ENCODE measurements at places on chromosomes 16 and 17.

DNA sequence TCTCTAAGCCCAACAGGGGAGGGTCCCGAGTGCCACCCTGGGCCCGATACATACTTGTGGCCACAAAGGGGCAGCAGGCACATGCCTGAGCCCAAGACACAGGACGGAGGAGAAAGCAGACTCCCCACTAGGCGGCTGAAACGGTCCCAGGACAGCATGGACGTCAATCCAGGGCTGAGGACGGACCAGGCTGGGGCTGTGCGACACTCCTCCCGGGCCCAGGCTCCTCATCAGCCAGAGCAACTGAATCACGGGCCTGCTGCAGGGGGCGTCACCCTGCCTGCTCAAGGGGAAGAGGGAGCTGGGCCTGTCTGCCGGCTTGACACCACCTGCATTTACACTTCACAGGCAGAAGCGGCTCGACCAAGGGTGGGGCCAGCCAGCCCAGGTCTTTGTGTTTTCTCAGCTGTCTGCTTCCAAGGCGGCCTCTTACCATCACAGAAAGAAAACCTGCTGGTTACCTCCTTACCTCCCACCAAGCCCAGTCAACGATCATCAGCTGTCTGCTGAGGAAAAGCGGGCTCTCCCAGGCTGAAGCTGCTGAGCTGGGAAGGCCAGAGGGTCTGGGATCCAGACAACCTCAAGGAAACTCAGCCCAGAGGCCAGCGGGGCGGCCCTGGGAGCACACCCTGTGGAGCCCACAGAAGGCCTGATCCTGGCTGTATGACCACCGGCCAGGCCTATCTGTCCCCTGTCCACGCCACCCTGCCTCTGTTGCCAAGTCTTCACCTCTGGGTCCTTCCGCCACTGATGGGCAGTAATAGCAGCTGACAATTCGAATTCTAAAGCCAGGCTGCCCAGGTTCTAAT is 26.4 kb downstream of the KIFC3 start:
- DNase-seq = peak; percentile 57

GRCh38 chr17:2635675-2636074 is 42.2 kb downstream of the PAFAH1B1 start:
- DNase-seq = no peak

- no peak for DNase-seq
Measured at GRCh38 chr17:36837195-36837938, 99.9 kb upstream of the LHX1 start.

DNA sequence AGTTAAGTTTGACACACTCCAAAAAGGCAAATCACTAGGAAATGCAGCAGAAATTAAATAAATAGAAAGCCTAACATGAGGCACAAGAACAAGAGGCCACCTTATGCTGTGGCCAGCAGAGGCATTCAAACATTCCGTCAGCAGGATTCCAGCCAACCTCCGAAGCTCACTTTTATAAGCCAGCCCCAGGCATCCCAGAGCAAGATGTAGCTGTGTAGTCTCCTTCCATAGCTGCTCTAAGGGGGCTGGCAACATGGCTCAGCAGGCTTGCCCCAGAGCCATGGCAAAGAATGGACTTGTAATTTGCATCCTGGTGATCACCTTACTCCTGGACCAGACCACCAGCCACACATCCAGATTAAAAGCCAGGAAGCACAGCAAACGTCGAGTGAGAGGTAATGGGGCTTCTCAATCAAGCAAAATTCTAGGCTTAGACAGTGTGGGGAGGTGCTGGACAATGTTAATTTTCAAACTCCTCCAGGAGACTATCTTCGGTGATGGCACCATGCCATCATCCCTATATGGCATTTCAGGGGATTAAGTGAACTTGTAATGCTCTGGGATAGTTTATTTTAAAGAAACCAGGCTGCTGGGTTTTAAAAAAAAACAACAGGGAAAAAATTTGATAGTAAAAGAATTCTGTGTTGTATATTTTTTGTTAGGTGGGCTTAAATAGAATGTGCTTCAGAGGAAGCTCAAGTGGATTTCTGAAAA is at the start of gene CLEC3A:
Gene CLEC3A (plus strand): TSS at position 202 of the 714 bp plus-strand sequence. CDS start 79 bp downstream, at position 281.
- DNase-seq = no peak

DNA sequence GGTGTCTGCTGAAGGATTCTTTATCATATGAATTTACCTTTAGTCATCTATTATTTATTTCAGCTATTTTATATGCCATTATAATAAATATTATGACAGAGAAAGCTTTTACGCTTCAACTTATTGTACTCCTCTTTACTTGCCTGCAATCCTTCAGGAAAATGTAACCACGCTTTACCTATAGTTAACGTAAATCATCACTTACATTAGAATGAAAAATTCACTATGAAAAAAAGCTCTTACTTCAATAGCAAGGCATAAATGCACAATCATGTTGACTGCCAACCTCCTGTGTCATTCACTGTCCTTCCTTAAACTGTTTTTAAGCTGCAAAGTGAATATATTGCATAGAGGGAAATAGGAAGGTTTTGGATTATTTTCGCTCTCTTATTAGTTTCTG is 277.9 kb downstream of the WWOX start:
- DNase-seq = no peak

DNA sequence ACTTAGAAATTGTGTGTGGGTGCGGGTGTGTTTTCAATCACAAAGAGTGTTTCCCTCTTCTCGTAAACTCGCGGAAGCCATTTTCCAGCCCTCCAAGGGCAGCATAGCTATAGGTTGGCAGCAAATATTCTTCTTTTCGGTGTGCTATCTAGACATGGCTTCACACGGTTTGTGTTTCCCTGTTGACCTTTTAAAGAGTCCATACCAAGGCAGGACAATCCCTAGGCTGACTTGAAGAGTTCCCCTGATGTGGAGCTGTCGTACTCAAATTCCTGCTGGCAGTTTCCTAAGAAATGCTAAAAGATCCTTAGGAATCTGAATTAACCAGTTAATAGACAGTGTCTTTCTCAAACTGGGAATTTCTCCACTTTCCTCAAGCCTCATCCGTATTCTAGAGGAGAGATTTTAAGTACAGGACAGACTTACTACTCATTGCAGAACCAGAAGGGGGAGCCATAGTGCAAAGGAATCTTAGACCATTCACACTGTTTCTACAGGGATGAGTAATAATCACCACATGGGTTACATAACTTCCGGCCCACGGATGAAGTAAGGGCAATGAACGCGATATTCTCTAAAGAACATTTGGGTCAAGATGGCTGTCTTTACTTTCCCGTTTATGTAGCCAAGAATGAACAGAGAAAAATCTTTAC is 288.6 kb upstream of the ELAC2 start:
- DNase-seq = no peak

DNA sequence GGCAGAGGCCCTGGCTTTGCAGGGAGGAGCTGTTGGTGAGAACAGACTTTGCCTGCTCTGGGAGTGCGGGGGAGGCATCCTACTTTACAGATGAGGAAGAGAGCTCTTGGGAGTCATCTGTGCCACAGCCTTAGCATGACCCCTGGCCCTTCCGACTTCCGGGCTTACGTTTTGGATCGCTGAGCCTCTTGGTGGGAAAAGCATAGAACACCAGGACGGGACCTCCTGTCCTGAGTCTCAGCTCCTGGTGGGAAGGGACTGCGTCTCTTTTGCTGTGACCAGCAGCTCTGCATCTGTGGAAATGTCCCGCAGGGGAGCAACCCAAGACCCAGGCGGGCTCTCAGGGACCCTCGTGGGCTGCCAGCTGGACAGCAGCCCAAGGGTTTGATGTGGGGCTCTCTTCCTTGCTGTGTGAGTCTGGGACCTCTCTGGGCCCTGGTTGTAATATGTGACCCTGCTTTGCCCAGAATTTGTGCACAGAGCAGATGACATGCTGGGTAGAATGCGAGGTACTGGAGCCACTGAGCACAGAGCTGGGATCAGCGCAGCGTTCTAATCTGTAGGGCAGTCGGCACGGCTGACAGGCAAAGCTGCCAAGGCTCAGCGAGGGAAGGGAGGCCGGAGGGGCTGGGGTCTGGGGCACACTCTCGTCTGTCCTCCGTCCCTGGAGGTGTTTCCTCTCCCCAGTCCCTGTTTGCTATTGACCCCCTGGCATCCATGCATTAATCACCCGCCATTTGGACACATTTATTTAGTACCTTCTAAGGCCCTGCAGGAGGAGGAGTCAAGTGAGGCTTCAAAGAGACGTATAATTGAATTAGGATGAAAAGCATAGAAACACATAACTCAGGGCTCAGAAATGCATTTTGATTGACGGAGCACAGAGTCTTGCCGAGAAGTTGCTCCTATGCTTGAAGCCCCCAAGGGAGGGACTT is 64.0 kb downstream of the NT5M start:
- no peak for DNase-seq

DNA sequence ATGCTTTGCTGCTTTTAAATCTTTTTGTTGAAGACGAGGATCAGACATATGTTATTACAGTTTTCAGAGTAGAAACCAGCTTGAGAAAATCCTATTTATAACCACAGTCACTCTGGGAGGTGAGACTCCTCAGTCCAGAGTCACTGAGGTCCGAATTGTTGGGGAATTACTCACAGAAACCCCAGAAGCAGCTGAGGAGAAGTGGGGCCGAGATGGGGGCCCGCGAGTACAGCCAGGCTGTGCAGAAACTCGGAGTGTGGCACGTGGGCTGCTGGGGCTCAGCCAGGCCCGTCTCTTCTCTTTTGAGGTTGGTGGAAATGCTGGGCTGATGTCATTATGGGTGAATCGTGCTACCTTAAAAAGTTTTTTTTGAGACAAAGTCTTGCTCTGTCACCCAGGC is 14.4 kb upstream of the GNG13 start:
- no peak for DNase-seq

GRCh38 chr17:50182783-50183420 is 17.1 kb downstream of the SGCA start:
- no peak for DNase-seq

GRCh38 chr17:45050481-45051059 is 862 bp downstream of the DCAKD start:
- no peak for DNase-seq

DNA sequence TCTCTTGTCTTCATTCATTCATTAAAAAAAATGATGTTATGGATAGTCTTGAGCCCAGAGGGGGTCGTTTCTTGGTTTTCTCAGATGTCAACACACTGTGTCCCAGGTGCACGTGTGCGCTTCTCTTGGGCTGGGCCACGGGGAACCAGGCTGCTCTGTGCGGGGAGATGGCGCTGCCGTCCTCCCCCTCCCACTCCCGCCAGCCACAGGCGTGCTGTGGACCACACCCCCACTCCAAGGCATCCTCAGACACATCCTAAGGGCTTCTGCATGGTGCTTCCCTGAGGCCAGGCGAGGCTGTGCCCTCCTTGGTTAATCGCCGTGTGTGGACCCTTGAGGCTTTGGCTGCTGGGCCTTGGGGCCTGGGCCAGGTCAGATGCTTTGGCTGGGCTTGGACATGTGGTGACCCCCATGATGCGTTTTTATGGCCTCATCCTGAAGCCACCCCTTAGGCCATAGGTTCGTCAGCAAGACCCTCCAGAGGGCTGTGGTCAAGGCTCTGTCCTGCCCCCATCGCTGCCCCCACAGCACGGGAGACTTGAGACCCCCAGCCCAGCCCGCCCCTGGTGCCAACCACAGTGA is 245.7 kb upstream of the CIBAR2 start:
- DNase-seq = no peak

DNA sequence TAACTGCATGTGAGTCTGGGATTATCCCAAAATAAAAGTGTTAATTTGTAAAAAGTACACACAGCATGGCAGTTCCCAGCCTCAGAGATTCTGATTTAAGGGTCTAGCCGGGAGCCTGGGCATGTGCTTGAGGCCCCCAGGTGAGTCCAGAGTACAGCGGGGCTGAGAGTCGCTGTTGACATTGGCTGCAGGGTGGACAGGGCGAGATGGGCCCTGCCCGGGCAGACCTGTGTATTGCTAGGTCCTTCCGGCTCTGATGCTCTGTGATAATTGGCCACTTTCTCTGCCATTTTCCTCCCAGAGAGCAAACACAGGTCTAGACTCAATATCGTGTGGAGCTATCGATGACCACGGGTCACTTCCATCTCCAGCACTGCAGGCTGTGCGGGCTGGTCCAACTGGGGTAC is 73.6 kb downstream of the ABCC6 start:
- no peak for DNase-seq

- DNase-seq = no peak
Measured at GRCh38 chr17:32664936-32665583, 178.3 kb downstream of the CDK5R1 start.

DNA sequence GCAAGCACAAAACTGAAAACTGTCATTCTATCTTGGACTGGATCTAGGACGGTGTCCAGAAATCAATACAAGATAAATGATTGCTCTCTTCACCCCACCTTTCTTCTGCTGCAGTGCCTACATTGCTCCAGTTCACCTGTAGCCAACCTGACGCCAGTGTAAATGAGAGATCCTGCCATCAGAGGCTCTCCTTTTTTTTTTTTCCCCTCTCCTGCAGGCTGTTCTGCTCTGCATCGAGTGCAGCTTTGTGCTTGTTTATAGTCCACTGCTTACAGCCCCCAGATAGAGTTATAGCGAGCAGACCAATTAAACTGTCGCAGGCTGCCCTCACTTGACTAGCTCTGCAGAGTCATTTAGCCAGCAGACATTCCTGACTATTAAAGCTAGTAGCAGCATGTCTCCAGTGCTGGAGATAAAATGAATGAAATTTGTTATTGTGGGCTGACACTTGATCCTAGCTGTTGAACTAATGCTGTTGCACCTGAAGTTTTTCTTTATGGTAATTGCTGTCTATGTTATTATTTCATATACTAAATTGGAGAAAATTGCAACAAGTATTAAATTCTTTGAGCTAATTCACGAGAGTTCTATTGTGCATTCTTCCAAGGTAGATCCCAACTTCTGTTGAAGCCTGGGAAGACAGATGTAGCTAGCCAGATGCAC is 257.1 kb downstream of the FTO start:
- DNase-seq = no peak

- DNase-seq = peak; percentile 59
Measured at GRCh38 chr16:57186872-57187854, 1.0 kb downstream of the RSPRY1 start.

GRCh38 chr17:34499576-34499975 is 79.8 kb upstream of the TMEM132E start:
- DNase-seq = no peak

DNA sequence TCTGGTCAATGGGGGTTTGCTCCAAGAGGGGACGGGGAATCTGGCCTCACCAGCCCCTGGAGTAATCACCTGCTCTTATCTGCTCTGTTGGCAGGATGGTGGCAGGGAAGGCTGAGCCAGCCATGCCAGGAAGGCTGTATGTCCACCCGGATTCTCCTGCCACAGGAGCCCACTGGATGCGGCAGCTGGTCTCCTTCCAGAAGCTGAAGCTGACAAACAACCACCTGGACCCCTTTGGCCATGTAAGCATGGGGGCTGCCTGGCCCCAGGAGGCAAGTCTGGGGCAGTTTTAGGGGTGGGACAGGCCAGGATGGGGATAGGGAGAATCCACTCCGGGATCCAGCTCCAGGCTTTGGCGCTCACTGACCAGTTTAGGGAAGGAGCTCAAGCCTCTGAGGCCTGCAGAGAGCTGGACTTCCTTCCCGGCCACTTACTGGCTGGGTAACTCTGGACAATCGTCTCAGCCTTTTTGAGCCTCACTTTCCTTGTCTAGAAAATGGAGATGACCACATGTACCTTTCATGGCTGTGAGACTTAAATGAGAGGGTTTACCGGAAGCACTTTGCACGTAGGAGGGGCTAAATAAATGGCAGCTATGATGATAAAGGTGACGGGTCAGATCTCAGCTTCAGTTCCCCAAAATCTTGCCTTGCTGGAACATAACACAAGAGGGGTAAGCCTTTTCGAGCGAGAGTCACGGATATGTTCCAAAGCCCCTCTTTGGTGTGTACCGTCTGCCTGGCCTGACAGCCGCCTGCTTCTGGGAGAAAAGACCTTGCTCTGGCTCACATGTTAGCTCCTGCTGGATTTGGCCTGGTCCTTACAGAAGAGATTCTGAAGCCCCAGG is 15.4 kb downstream of the TBX4 start:
- DNase-seq = no peak

- DNase-seq = peak; percentile 58
Measured at GRCh38 chr17:41492771-41493170, 3.1 kb upstream of the KRT36 start.
